ENCODE measurements at places on chromosomes 6 and 20. TPM values are rescaled to one million over a fixed set of nuclear protein-coding genes. Genes with fewer than 3 reads are reported as not detected.

BPIFB4 gene
- not detected for total RNA-seq

CAGE1 gene
- total RNA-seq: not detected

ZBTB12 gene
- total RNA-seq: 22.6 TPM

MRPS18B gene
- total RNA-seq: 107 TPM

HTR1B gene
- total RNA-seq: not detected

SNX21 gene
- total RNA-seq: 8.7 TPM

OPRL1 gene
- 0.33 TPM for total RNA-seq

PSORS1C2 gene
- not detected for total RNA-seq

ULBP2 gene
- total RNA-seq: 7.6 TPM

MUCL3 gene
- 0.07 TPM for total RNA-seq

PPP1R14C gene
- total RNA-seq: 3.6 TPM

GABRR2 gene
- total RNA-seq: 0.32 TPM

NAPB gene
- total RNA-seq: 4.6 TPM

VSTM2L gene
- 2.8 TPM for total RNA-seq

HEY2 gene
- 0.64 TPM for total RNA-seq
